ENCODE measurements at places on chromosomes 12 and 14.

- H3K27ac ChIP-seq, result no peak overlapping the region
- peak; percentile 39 for DNase-seq
- peaks cover 8% of the 10 kb centered on the region for H3K4me1 ChIP-seq
- H3K27me3 ChIP-seq, result peaks cover 29% of the 10 kb centered on the region
- no peaks in the 10 kb centered on the region for H3K36me3 ChIP-seq
- no peak overlapping the region for H3K4me3 ChIP-seq
These were observed 625 bp upstream of the ABHD12B start for GRCh38 chr14:50871228-50871627.

GRCh38 chr12:31118347-31119191 lies 44.9 kb downstream of the DDX11 start:
- H3K27me3 ChIP-seq, result peaks cover 39% of the 10 kb centered on the region
- DNase-seq, result no peak
- H3K27ac ChIP-seq, result no peak overlapping the region
- peaks cover 33% of the 10 kb centered on the region for H3K4me1 ChIP-seq

DNA sequence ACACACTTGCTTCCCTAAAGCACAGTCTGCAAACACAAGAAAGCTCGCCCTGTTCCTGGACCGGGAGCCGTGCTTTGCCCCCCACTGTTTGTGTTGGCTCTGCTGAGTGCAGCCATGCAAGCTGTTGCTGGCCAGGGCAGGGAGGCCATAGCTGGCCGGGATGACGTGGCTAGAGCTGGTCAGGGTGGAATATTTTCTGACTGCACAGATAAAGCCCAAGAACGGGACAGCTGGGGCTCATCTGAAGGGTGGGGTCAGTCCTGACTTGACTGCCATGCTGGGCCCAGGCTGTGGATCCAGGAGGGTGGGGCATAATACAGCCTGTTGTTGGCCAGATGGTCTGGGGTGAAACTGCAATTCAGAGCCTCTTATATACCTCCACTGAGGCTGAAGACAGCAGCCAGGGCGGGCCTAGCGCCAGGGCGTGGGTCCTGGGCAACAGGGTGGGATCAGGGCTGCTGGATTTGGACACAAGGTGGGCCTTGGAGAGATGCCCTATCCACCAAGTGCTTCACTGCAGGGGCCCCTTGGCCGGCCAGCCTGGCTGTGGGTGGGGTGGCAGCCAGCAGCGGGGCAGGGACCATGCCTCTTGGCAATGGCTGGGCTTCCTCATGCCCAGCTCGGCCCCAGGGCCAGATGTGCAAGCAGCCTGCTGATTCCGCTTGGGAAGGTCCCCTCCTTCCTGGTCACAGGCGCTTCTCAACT lies 14.8 kb downstream of the KMT5A start:
- H3K4me1 ChIP-seq, result peaks cover 16% of the 10 kb centered on the region
- peak; percentile 52 for DNase-seq
- H3K36me3 ChIP-seq, result peaks cover 26% of the 10 kb centered on the region

DNA sequence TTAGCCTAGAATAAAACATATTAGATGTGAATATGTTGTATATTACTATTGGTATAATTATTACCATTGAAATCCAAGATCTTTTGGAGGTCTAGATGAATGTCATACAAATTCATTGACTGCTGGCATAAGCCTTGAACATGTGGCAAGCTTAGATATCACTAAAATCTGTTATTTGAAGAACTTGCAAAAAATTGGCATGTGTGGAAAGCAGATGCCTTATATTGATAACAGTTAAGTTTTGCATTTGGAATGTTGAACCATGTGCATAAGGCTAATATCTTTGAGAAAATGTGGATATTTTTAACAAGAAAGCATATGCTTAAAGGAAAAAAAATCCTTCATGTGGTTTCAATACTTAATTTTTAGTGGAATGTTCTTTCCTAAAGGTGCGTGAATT lies 203.6 kb upstream of the PRICKLE1 start:
- no peak overlapping the region for H3K27ac ChIP-seq
- no peaks in the 10 kb centered on the region for H3K4me1 ChIP-seq
- no peak for DNase-seq
- H3K36me3 ChIP-seq, result no peaks in the 10 kb centered on the region

Data from transverse colon (tissue), 4 donors.